ENCODE measurements at places on chromosomes 13 and 19. TPM values are rescaled to one million over a fixed set of nuclear protein-coding genes. Genes with fewer than 3 reads are reported as not detected.

IGFL3 gene
- total RNA-seq: not detected

ZNF543 gene
- 5.9 TPM for total RNA-seq

CASP14 gene
- not detected for total RNA-seq

TSHZ3 gene
- total RNA-seq: 12.4 TPM

PSG2 gene
- total RNA-seq: not detected

CYP2A6 gene
- total RNA-seq: not detected

CIRBP gene
- 265 TPM for total RNA-seq

ATP8A2 gene
- not detected for total RNA-seq

ATXN8OS gene
- not detected for total RNA-seq

IFT88 gene
- 9.9 TPM for total RNA-seq

COL4A1 gene
- 755 TPM for total RNA-seq

RXFP2 gene
- total RNA-seq: not detected

S1PR5 gene
- total RNA-seq: not detected

SLAIN1 gene
- total RNA-seq: not detected

All from cardiac ventricle fibroblast (primary cell).